Activated naive CD4-positive, alpha-beta T cell (primary cell): ENCODE measurements at places on chromosomes 5 and 9.

DNA sequence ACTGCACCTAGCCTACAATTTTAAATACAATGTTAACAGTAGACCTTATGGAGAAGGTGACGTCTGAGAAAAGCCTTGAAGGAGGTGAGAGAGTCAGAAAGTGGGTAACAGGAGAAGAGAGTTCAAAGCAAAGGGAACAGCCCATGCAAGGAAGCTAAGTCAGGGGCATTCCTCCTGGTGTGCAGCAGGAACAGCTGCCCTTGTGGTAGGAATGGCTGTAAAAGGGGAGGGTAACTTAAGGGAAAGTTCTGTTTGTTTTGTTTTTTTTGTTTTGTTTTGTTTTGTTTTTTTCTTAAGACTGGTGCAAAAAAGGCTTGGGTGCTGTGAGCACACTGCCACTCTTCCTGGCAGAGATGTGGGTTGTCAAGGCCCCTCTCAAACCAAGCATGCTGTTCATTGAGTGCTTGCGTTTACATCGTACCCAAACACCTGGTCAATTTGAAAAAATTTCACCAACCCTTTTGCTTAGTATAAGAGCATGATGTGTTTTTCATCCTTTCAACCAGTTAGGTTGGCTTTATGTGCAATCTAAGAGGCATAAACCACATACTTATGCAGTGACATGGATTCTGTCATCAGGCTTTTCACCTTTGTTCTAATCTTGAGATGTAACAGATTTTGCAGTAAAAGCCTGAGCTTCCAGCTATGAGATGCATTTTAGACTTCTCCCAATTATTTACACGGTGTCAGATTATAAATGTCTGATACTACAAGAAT lies 279.7 kb downstream of the GLIS3 start:
- no peak for DNase-seq

DNA sequence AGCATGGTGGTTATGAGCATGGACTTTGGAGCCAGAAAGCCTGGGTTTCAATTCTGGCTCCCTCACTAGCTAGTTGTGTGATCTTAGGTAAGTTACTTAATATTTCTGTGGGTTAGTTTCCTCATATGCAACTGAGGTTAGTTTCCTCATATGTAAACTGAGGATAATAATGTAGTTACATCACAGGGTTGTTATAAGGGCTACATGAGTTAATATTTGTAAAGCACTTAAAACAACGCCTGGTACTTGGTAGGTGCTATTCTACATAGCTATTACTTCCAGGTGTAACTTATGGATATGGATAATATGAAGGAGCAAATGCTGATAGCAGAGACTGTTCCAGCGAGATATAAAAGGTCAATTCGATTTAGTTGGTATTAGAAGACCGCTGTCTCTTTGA lies 69.4 kb upstream of the POU5F2 start:
- no peak for DNase-seq

- DNase-seq, result no peak
Observed at GRCh38 chr9:35350212-35350611, 139.7 kb upstream of the RUSC2 start.

GRCh38 chr5:32690153-32690552 lies 21.0 kb upstream of the NPR3 start:
- no peak for DNase-seq

DNA sequence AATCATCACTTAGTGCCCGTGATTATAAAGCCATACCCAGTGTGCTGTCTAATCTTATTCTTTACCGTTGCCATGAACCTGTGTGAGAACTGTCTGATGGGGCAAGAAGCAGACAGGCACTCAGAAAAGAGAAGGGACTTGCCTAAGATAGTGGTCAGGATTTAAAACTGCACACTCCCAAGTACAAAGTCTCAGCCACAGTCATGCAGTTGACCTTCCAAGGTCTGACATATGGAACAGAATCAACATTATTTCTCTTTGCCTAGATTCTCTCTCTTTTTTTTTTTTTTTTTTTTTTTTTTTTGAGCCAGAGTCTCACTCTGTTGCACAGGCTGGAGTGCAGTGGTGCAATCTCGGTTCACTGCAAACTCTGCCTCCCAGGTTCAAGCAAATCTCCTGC lies 1.9 kb upstream of the PPP2CA start:
- DNase-seq, result no peak

- DNase-seq, result no peak
Observed at GRCh38 chr9:127214421-127215267, 49.9 kb upstream of the GARNL3 start.

GRCh38 chr5:16134204-16134603 lies 45.4 kb downstream of the MARCHF11 start:
- no peak for DNase-seq

GRCh38 chr5:171857489-171857876 lies 71.9 kb downstream of the SMIM23 start:
- DNase-seq, result no peak

GRCh38 chr5:131637694-131638093 lies 2.7 kb upstream of the RAPGEF6 start:
- DNase-seq, result no peak

GRCh38 chr5:54313311-54314270 lies 3.2 kb upstream of the ARL15 start:
- DNase-seq, result no peak

DNA sequence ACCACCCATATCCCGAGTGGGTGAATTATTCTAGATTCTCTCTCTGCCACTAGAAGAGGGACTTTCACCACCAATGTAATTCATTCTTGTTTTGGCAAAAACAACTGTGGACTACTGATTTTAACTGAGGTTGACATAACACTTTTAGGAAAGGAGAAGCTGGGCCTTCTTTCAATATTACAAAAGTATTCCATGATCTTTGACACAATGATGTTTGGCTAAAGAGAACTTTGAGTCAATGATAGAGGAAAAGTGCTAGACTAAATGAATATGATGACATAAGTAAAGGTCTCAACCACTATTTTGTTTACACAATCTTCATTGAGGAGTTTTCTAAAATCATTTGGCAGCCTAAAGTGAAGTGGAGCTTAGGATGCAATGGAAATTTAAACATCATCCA lies 336.9 kb upstream of the PDE4D start:
- no peak for DNase-seq

DNA sequence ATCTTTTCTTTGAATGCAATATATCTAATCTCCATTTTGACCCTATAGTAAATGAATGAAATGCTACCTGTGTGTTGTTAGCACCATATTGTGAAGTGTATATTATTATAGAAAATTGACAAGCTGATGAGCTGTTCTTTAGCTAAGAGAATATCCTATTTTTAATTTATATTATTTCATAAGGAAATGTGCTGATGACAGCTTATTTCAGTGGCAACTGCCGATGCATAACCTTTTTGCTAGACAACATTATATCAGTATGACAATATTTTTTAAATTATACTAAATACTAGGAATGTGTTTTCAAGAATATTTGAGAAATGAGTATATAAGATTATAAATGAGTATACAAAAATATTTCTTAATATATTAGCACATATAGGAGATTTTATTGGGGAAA lies 573.1 kb downstream of the ZNF608 start:
- DNase-seq, result no peak

DNA sequence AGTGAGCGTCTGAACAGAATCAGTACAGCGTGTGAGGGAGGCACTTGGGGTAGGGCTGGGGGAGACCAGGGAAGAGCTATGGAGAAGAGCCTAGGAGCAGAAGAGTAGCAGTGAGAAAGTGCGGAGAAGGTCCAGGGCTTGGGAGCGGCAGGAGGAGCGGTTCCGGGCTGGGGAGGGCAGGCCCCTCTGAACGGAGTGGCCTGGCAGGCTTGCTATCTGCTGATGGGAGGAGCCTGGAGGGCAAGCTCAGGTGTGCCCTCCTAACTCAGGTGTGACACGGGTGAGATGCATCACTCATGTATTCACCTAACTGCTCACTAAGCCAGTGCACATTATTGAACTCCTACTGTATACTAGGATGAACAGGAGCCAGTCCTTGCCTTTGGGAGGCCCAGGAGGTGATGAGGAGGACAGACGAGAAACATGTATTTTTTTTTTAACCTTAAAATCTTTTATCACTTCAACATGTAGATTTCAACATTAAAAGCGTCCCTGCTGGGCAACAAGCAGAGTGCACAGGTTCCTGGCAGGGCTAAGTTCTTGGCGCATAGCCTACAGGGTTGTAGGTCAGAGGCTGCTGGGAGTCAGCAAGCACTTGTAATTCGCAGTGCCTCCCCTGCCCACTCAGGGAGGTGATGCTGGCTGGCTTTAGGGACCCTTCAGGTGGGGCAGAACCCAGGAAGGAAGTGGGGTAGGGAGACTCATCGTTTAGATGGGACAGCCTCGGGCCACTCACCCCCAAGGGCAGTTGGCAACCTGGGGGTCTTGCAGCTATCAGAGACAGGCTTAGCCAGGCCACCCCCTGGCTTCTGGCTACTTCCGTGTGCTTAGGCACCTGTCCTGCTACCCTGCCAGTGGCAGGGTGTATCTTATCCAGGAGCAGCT lies 55.5 kb downstream of the TMOD1 start:
- DNase-seq, result no peak

DNA sequence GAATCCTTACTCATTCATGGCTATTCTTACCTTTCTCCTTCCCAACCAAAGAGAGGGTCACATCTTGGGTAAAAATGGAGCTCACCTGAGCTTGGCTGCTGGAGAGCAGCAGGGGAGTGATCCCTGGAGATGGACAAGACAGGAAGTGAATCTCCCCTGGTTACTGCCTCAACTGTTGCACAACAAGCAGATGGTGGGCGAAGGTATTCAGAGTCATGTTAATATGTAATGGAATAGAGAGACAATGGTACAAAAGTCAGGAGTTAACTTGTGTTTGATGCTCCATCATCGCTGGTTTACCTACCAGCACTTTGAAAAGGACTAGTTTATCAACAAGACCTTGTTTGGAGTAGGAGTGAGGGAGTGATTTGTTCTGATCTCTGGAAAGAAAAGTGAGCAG lies 13.0 kb upstream of the PLPP1 start:
- no peak for DNase-seq

GRCh38 chr5:54991416-54991815 lies 6.0 kb upstream of the ESM1 start:
- DNase-seq, result no peak

DNA sequence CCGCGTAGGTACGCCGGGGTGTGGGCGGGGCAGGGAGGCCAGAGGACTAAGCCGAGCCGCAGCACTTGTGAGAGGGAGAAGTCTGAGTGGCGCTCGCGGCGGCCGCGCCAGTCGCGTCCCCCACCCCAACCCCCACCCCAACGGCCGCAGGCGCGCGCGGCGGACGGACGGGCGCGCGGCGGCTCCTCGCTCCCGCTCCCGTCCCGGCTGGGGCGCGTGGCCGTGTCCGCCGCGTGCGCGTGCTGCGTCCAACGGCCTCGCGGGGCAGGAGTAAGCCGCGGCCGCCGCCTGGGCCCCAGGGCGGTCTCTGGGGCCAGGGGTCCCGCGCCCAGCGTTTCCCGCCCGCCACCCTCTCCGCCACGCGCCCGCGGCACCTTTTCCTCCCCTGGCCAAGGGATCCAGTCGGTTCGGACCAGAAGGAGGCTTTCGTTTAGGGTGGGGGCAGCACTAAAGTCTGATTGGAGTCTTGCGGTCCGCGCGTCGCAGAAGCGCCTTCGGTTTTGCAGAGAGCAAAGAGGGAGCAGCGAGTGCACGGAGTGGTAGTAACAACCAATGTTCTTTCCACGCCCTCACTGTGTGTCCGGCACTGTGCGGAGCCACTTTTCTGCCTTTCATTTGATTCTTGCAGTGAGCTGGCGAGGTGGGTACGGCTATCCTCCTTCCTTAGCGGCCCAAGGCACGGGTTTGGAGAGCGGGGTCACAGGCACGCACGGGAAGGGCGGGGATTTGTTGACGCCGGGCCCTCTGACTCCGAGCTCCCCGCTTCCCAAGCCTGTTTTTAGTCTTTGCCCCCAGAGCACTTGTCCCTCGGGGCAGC lies 483 bp downstream of the G3BP1 start:
- DNase-seq, result peak; percentile 34

GRCh38 chr5:50711280-50711679 lies 44.8 kb downstream of the PARP8 start:
- DNase-seq, result no peak

- no peak for DNase-seq
Observed at GRCh38 chr9:89177012-89177943, 1.3 kb downstream of the SHC3 start.

DNA sequence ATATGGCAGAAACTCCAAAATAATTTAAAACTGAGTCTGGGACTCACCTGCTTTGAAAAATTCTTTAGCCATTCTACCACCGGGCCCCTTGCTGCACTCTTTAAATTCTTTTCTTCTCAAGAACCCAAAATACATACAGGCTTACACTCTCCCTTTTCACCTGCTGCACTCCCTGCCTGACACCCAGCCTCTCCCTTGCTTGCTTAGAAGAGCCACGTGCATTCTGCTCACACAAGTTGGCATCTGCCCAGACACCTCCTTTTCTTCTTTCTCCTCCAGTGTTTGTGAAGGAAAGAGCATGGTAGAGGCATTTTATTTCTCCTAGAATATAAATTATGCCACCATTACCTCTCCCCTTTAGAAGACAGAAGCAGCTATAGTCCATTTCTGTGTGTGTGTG lies 39.0 kb upstream of the AOPEP start:
- no peak for DNase-seq

DNA sequence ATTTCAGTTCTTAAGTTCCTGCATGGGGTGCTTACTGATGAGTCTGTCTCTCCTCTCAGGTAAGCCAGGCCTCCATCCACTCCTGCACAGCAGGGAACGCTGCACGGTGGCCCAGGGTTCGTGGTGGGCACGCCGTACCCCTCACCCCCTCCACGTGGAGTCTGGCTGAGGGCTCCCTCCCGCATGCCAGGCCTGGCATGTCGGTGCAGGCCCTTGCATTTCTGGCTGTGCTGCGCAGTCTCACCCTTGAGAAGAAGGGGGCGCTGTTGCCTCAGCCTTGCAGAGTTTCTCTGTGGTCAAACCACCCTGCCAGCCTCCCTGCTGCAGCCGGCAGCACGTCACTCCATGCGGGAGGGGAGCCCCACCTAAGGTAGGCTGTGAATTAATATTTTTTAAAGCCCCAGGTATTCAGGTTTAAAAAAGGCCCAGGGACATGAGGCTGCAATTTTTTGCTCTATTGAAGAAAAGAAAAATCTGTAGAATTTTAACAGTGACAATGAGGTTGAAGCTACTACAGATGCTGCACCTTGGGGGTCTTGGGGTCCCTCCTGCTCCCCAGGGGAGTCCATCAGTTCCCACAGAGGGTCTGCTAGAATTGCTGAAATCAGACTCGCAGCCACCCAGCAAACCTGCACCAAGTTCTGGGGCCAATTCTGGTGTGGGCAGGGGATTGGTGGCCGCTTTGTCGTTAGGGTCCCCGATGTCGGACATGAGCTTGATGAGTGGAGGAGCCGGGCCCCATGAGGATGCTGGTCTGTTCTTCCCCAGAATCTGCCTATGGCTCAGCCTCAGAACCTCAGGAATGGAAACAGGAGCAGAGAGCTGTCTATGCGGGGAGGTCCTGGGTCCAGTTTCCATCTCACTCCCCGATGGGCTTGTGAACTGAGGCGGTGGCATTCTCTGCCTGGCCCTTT lies 52.6 kb downstream of the TENT4A start:
- peak; percentile 41 for DNase-seq

- DNase-seq, result no peak
Observed at GRCh38 chr9:15426019-15426418, 3.3 kb downstream of the SNAPC3 start.

DNA sequence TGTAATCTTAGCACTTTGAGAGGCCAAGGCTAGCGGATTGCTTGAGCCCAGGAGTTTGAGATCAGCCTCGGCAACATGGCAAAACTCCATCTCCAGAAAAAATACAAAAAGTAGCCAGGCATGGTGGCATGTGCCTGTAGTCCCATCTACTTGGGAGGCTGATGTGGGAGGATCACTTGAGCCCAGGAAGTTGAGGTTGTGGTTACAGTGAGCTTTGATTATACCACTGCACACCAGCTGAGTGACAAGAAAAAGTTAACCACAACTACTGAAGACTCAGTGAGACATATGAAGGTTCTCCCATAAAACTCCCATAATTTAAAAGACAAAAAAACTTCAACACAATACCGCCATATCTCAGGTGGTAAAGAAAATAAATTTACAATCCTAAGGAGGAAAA lies 98.0 kb downstream of the NR6A1 start:
- no peak for DNase-seq
